ENCODE measurements at places on chromosomes 16 and 17.

GRCh38 chr17:82729479-82730260 is 5.7 kb upstream of the FN3K start:
- peak; percentile 45 for DNase-seq

DNA sequence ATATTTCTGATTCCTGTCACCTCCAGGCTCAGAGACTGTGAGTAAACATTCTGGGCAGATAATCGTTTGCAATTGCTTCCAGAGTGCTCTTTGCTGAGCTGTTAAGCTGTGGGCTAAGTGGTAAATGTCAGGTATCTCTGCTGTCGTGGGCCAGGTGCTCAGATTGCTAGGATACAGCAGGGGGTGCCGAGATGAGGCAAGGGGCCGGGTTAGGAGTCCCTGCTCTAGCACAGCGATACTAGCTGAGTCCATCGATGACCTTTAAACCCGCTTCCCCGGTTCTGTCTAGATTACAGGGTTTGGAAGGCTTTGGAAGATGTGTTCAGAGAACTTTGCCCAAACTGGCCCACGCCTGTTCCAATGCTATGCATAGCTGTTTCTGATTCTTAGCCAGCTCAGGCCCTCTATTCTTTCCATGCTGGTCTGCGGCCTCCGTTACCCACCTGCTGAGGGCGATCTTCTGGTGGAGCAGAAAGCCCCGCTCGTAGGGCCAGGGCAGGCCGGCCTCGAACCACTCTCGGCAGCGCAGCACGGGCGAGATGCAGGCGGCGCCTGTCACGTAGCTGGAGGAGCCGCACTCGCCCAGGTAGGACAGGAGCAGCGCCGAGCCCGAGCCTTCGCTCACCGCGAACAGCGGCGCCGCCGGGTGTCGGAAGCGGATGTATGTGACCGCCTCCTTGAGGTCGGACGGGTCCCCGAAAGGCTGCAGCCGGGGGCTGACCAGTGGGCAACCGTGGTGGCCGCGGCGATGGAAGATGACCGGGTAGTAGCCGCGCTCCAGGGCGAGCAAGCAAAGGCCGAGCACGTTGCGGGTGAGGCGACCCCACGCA is 979 bp downstream of the ABHD15 start:
- DNase-seq: peak; percentile 83

GRCh38 chr16:57607676-57608461 is 20.6 kb upstream of the ADGRG1 start:
- DNase-seq: peak; percentile 22

DNA sequence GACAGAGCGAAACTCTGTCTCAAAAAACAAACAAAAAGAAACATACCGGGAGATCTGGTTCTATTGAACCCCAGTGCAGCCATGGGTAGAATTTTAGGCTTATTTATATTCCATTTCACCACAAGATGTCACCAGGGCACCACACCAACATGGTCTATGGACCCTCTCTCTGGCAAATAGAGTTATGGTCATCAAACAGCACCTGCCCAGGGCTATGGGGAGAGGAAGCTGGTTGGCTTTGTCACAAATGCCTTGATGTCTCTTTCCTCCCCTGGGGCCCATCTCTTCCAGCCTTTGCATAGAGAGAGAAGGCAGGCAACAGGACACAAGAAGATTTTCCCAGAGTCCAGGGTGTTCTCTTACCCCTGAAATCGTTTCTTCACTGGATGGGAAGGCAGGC is 128.4 kb downstream of the WWOX start:
- DNase-seq: peak; percentile 44

DNA sequence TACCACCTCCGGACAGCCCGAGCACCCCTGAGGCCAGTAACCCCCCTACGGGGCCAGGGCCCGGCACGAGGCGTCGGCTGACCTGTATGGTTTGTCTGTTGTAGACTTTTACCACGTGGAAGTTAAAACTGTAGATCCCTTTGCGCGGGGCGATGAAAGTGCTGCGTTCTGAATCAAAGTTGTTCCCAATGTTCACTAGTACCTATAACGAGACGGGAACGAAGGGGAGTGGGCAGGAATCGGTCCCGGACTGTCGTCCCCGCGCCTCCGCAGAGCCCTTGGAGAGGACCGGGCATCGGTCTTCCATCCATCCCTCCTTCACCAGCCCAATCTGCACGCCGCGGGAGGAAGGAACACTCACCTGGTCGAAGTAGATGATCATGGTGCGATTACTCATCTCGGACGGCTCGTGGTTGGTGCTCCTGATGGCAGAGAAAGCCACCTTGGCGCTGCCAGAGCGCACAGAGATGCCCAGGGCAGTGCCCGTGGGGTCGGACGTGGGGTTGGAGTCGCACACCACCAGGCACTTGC is 732 bp downstream of the CBLN1 start:
- DNase-seq: no peak

DNA sequence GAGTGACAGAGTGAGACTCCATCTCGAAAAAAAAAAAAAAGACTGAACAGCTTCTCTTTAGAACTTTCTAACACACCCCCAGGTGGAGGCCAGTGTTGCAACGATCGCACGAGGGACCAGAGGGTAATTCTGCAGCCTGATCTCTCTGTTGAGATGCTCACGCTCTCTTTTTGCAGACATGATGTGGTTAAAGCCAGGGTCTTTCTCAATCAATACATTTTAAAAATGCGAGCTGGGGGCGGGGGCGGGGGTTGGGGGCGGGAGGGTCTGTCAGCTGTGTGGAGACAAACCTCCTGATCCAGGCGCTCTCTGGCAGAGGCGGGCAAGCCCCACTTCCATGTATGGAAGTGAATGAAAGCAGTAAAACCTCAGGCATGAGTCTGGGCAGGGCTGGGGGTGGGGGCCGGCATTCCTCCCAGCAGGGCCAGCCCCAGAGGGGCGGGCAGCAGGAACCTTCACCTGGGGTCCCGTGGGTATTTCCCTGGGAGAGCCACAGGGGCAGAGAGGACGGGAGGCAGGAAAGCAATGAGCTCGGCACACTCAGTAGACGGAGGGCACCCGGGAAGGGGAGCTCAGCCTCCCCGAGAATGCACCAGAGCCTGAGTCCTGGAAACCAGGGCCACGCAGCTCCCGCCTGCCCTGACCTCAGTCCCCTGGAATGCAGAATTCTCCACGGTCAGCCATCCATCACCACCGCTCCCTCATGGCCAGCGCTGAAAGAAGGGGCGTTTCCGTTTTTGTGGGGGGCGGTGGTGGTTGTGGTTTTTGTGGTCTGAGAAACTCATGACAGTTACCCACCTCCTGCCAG is 28.0 kb downstream of the NXN start:
- peak; percentile 89 for DNase-seq

GRCh38 chr17:43808076-43808475 is 24.9 kb downstream of the MPP3 start:
- no peak for DNase-seq

GRCh38 chr17:59441464-59442096 is 110.1 kb downstream of the YPEL2 start:
- no peak for DNase-seq

- DNase-seq: no peak
Measured at GRCh38 chr17:41592601-41593305, 6.1 kb upstream of the KRT14 start.

DNA sequence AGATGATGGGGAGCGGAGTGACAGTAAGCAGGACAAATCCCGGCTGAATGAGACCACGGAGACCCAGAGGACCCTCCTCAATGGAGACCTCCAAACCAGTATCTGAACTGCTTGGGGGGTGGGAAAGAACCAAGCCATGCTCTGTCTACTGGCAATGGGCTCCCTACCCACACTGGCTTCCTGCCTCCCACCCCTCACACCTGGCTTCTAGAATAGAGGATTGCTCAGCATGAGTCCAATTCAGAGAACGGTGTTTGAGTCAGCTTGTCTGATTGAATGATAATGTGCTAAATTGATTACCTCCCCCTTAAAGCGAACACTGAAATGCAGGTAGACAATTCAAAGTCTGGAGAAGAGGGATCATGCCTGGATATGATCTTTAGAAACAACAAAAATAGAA is 5.5 kb downstream of the SSTR2 start:
- DNase-seq: no peak

DNA sequence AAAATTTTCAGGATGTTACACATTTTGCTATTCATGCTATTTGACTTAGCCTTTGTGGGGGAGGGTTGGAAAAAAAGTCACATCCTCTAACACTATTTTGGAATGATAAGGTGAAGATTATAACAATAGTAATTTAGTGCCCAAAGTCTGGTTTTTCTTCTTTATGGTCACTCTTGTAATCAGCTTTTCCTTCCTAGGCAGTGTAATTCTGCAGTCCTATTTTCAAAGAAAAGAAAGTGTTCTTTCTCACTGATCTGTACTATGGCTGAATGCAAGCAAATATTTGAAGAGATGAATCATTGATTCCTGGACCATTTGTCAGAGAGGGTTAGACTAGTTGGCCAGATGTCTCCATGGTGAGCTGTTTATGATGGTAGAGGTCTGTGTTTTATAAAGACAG is 8.4 kb downstream of the RSPRY1 start:
- DNase-seq: no peak

DNA sequence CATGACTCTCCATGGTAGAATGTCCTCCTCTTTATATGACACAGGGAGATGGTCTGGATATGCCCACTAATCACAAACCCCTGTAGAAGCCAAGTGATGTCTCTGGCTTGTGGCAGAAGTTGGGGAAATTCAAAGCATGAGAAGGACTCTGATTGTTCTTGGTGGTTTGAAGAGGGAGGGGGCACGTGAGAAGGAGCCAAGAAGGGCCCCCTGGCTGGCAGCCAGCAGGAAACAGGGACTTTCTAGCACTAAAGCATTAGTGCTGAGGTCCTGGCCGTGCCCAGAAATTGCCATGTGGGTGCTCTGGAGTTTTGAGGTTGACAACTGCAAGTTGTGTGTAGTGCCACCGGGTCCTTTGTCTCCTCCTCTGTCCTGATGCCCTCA is 199.9 kb downstream of the LGALS9B start:
- DNase-seq: no peak

DNA sequence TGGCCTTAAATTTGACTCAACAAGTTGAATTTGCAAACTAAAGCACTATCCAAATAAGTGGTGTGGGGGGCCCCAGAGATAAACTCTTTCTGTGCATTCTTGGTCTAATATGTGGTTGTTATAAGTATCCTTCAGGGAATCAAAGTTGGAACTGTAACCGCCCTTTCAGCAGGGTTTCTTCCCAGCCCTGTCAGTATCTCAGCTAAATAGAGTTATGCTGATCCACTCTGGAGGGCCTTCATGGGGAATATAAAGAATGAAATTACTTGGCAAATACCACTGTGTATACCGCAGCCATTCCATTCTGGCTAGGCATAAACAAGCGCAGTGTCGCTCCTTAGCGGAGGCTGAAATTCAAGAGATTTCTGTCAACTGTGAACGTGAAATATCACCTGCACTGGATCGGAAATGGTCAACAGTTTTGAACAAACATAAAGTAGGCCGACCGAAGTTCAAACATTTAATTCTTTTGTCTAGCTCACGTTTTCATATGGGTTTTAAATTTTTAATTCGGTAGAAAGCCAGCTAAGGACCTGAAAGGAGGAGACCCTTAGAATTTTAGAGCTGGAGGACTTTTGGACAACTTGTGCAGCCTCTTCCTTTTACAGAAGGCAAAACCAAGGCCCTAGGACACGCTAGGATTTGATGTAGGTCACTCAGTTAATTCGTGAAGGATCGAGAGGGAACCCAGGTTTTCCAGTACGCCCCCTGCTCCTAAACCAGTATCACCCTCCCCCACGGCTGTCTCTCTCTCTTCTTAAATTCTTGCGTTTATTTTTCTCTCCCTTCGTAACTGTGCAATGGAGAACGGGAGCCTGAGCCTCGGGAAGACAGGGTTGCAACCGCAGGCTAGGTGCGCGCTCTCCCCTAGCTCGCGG is 74.7 kb downstream of the CHD9 start:
- DNase-seq: no peak

- no peak for DNase-seq
Measured at GRCh38 chr16:48542966-48543365, 67.0 kb downstream of the N4BP1 start.

- DNase-seq: no peak
Measured at GRCh38 chr17:47738178-47738577, 5.1 kb downstream of the TBX21 start.

- no peak for DNase-seq
Measured at GRCh38 chr16:23145608-23146007, 3.6 kb downstream of the USP31 start.

DNA sequence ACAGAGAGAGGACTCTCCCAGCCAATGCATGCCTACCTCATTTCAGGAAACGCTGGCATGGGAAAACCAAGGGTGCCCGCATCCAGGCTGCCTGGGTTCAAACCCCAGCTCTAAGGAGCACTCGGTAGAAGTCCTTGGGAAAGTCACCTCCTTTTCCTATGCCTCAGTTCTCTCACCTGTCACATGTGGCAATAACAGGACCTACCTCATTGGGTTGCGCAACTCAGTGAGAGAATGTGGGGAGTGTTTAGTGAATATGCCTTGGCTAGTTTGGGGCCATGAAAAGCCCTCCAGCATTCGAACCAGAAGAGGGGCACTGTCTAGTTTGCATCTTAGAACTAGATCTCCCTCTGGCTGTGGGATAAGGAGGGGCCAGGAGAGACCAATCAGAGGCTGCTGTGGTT is 9.0 kb upstream of the NXPH3 start:
- DNase-seq: no peak

GRCh38 chr16:85402910-85403692 is 210.0 kb upstream of the GSE1 start:
- DNase-seq: no peak

DNA sequence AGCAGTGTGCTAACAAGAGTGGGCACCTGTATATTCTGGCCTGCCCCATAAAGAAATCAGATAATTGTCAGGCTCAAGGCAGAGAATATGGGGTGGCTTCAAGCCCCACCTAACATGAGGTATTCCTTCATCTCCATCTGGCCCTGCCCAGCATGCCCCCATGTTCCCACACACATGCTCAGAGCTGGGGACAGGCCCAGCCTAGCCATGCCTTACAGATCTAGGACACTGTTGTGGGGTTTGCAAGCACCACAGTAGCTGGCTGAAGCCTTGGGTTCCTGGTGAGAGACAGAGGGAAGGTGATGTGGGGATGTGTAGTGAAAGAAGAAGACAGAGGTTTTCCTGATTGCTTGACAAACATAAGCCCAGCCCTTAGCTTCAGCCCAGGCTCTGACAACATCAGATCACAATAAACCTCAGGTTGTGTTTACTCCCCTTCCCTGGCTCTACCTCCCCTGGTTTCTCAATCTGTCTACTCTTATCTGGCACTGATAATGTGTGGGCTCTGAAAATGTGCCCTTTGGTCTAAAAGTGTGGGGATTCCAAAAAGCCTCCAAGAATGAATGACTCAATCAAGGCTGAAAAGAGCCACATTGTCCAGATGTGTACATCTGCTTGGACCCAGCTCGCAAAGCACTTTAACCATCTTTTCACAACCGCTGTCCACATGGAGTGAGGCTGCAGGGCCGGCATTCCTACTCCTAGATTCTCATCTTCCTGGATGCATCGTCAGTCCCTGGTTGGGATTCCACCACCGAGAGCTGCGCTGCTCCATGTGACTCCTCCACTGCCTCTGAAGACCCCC is 34.4 kb downstream of the CDRT4 start:
- DNase-seq: no peak

DNA sequence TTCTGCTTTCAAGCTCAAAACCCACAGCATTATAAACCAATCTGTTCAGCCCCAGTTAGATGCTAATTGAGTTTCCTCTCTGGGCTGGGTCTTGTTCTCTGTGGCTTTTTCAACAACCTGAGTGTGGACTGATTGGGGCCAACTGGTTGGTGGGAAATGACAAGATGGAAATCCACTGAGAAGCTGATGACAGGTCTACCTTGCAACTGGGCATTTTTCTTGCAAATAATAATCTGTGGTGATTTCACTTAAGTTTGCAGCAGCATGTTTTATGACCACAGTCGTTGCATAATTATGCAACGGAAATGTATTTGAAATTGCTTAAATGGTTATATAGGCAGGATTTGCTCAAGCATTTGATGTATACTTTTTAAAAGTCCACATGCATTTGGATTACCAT is 69.9 kb downstream of the AKAP1 start:
- no peak for DNase-seq

Measured in ecto neural progenitor cell (in vitro differentiated cells).